ENCODE measurements at places on chromosomes 4 and X.

DNA sequence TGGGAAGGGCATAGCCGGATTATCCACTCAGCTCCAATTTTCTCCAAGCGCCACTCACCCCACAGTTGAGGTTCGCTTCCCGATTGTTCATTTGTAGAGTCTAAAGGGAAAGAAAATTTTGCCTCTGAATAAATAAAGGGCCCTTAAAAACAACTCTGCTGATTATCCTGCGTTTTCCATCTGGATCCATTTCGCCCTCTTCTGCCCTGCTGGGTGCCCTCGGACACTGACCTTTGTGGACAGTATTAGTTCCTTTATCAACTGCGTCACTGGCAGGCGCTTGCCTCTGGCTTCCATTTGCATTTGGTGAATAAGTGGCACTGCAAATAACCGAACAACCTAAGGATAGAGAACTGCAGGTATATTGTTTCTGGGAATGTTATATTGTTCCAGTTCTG, 10.1 kb downstream of the GSX2 start:
- DNase-seq: no peak

DNA sequence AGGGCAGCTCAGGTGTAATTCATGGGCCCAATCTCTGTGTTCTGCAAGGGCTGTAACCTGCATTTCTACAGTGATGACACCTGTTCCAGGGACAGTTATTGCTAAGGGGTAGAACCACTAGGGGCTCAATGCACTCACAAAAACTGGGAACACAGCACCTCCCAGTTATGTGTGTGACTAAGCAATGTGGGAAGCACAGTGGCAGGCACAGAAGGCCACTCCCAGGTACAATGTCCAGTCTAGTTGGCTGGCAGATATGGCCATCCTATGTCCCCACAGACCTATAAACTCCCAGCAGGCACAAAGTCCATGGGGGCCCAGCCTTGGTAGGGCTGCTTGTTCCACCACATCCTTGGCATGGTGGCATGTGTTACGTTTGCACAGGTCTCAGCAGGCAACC, 25.7 kb downstream of the CXCL13 start:
- no peak for DNase-seq

GRCh38 chr4:110619463-110620247, 3.2 kb downstream of the PITX2 start:
- DNase-seq: no peak

DNA sequence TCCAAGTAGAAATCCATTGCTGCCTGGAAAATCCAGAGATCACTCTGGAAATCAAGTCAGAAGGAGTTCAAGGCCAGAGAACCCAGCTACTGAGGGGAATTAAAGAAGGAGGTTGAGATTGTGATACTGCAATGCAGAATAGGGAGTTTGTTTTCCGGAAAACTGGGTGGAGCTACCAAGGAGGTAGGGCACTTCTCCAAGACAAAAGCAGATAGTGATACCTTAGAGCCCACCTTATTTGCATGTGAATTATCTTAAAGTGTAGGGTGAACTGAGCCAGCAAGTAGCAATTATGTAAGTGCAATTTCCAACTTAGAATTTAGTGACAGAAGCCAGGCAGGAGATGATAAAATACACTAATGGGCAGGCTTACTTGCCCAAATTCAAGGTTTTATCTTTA, 178.9 kb downstream of the MID1 start:
- DNase-seq: no peak

GRCh38 chr4:76962406-76963130, 13.0 kb downstream of the SEPTIN11 start:
- no peak for DNase-seq

DNA sequence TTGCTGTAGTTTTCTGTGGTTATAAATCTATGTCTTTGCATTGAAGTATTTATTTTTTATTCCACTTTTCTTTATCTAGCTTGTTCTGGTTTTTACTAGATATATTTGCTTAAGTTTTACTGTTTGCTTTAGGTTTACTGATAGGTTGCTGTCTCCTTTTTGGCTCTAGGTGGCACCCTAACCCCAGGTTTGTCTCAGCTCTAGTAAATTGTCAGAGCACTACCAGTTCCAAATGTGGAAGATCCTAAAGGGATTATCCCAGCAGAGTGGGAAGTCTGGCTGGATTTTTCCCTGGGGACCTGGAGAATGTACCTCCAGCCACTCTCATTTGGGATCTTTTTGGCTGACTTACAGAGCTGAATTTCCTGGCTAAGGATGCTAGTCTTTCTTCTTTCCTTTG, 106.1 kb downstream of the PBDC1 start:
- peak; percentile 34 for DNase-seq

DNA sequence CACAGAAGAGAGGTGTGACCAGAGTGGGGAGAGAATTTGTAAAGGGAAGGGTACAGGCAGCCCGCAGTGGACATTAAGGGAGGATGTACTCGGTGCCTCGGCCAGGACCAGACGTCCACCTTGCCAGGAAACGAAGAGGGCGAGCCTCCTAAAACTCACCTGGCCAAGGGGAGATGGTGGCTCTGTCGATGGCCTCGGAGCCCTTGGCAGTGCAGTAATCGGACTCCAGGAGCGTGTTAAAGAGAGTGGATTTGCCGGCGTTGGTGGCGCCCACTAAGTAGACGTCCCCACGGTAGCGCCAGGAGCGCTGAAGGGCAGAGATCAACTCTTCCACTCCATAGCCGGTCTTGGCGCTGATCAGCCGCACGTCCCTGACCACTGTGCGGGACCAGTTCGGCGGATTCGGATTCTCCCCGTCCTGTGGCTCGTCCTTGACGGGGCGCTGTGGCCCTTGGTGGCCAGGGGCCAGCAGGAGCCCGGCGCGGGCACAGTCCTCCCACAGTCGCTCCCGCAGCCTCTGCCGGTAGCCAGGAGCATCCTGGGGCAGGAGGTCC, 1.0 kb downstream of the NOA1 start:
- no peak for DNase-seq

- DNase-seq: no peak
Observed at GRCh38 chr4:180486342-180486741, 1756.9 kb upstream of the TENM3 start.

- DNase-seq: no peak
Observed at GRCh38 chrX:46961574-46962283, 49.5 kb downstream of the JADE3 start.

- no peak for DNase-seq
Observed at GRCh38 chrX:23854945-23855344, 52.8 kb downstream of the APOO start.

DNA sequence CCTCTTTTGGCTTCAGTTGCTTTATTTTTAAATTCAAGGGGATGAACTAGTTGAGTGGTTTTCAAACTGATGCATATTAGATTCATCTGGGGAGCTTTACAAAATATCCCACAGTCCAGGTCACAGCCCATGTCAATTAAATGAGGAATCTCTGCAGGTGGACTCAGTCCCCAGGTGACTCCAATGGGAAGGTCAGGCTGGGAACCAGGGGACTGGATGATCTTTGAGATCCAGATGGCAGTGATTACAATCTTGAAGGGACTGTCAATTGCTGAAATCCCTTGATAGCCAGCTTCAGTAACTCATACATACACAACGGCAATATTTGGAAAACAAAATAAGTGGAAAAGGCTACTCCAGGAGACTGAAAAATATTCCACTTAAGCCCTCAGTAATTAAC, 7.0 kb downstream of the ADH1B start:
- no peak for DNase-seq

DNA sequence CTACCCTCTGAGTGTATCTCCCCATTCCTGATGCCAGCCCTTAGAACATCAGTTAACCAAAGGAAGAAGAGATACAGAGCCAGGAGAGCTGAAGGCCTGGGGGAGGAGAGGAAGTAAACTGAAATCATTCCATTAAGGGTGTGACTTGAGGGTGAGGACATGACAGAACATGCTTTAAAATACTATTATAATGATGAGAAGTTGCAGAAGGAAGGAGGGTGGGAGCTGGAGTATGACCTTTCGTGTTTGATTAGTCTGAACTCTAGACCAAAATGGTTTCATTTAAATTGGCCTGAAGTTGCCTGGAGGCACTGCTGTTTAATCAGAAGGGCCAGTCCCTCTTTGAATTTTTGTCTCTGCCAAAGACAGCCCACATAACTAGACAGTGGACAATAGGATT, 11.4 kb downstream of the INTS6L start:
- DNase-seq: no peak

DNA sequence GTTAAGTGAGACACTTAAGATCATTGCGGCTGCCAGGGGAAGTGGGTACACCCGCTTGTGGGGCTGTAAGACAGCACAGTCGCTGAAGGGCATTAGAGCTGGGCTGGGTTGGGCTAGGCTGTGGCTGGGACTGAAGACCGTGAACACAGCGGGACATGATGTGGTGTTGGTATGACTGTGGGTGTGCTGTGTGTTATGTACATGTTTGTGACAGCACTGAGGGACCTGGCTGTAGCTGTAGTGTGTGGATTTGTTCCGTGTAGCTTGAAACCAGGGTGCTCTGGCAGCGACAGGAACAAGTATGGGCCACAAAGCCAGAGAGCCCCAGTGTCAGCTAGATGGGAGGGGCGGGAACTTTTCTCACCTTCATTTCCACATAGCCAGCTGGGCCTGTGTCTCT, 82.1 kb downstream of the NHSL2 start:
- no peak for DNase-seq

DNA sequence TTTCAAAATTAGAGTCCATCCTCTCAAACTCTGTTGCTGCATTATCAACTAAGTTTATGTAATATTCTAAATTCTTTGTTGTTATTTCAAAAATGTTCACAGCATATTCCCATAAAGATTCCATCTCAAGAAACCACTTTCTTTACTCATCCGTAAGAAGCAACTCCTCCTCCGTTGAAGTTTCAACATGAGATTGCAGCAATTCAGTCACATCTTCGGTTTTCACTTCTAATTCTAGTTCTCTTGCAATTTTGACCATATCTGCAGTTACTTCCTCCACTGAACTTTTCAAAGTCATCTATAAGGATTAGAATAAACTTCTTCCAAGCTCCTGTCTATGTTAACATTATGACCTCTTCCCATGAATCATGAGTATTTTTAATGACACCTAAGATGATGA, 216.6 kb upstream of the SLC7A11 start:
- no peak for DNase-seq

- DNase-seq: no peak
Observed at GRCh38 chrX:71533851-71534561, 1.1 kb downstream of the OGT start.

DNA sequence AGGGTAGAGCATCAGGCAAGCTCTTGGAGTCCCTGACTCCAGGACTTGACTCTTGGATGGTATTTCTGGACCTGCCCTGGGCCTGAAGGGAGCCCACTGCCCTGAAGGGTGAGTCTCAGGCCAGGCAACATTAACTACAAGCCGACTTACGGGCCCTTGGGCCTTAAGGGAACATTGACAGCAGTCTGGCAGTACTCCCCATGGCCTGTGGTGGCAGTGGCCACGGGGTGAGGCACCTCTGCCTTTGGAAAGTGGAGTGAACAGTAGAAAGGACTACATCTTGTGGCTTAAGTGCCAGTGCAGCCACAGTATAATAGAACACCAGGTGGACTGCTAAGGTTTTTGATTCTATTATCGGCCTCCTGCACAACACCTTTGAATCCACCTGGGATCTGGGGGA, 36.3 kb downstream of the SH3BGRL start:
- no peak for DNase-seq

DNA sequence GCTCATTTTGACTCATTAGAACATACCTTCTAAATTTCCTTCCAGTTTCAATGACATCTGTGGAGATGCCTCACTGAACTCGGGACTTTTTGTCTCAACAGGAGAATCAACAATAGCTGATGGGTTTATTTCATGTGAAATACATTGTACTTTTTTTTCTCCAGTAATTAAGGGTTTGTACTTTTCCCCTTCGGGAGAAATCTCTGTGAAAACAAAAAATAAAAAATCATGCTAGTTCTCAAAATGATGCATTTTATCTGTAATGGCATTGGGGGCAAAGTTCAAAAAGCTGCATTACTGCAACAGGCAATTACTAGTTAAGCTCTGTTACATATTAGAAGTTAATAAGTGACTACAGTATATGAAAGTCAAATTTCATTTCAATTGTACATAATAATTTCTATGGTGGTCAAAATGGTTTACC, 167.3 kb upstream of the SH3RF1 start:
- DNase-seq: no peak

- DNase-seq: no peak
Observed at GRCh38 chrX:139924069-139924695, 8.7 kb downstream of the ATP11C start.

DNA sequence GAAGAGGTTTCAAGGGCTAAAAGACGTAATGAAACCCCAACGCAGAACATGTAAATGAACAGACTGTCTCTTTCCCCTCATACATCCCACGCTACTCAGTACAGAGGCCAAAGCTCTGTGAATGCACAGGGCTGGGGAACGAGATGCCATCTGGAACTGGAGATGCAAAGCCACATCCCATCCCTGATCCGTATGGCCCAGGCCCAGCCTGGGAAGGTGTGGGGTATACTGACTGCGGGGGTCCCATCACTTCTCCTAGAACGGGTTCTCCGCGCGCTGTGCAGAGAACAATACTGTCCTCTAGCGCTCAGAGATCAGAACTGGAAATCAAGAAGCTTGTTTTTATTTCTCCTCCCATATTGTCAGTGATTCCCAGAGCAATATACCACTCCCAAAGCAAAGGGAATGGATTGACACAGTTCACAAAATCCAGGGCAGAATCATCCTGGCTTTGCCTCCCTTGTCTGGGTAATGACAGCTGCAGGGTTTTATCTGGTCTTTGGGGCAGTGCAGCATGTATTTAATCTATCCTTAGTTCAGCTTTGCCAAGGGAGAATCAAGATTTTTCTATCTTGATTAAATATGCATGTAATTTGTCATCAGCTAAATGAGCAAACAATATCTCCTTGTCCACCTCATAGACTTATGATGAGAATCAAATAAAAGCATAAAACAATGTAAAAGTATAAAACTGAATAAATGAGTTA, 47.3 kb upstream of the TLR3 start:
- no peak for DNase-seq

- no peak for DNase-seq
Observed at GRCh38 chr4:106364282-106364681, 4.3 kb downstream of the GIMD1 start.

DNA sequence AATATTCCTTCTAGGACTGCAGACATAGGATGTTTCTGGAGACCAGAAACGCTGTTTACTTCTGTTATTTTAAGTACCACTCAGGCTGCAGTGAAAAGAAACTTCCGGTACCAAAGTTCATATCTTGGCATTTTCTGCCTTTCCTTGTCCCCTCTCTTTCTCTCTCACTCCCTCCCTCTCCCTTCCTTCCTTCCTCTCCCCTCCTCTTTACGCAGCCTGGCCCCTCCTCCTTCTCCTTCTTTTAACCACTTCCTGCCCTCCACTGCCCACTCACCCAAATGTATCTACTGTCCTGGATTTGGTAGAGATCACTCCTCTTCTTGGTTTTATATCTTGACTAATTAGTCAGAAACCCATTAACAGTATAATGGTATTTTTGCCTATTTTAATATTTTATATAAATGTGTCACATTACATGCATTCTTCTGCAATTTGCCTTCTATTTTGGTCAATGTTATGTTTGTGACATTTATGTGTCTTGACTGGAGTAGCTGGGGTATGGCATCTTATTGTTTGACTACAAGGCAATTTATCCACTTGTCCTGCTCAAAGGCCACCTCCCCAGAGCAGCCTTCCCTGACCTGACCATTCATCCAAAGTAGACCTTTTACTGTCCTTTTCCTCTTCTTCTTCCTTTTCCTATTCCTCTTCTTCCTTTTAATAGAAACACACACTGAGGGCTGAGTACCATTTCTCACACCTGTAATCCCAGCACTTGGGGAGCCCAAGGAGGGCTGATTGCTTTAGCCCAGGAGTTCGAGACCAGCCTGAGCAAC, 56.9 kb downstream of the BCOR start:
- no peak for DNase-seq

GRCh38 chr4:52959541-52959940, 97.4 kb downstream of the RASL11B start:
- DNase-seq: no peak

GRCh38 chr4:73406548-73406875, 2.4 kb downstream of the ALB start:
- no peak for DNase-seq

Data from activated CD4-positive, alpha-beta T cell treated with anti-CD3 and anti-CD28 coated beads for 24 hours (primary cell).